NCI-H524 (cell line): ENCODE measurements at places on chromosomes 6 and 20.

DNA sequence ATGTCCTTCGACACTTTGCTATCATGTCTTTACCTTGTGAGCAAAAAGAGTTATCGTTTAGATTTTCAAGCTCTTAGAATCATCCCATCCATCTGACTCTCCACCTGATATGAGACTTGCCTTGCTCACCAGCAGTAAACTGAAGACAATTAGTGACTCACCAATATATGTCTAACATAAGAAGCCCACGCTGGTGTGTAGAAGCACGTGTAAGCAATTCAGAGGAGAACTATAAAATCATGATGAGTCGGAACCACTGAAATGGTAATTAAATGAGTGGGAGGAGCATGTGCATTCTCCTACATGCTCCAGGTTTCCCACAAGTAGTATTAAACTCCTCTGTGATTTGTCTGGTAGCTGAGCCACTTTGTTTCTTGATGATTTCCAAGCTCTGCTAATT lies 181.6 kb upstream of the RNF217 start:
- no peak for DNase-seq

GRCh38 chr6:107711412-107712236 lies 112.5 kb downstream of the SCML4 start:
- DNase-seq = no peak

- no peak for DNase-seq
These were observed 47.2 kb downstream of the ADTRP start for GRCh38 chr6:11731423-11731822.

GRCh38 chr20:8334641-8335040 lies 202.6 kb downstream of the PLCB1 start:
- no peak for DNase-seq

DNA sequence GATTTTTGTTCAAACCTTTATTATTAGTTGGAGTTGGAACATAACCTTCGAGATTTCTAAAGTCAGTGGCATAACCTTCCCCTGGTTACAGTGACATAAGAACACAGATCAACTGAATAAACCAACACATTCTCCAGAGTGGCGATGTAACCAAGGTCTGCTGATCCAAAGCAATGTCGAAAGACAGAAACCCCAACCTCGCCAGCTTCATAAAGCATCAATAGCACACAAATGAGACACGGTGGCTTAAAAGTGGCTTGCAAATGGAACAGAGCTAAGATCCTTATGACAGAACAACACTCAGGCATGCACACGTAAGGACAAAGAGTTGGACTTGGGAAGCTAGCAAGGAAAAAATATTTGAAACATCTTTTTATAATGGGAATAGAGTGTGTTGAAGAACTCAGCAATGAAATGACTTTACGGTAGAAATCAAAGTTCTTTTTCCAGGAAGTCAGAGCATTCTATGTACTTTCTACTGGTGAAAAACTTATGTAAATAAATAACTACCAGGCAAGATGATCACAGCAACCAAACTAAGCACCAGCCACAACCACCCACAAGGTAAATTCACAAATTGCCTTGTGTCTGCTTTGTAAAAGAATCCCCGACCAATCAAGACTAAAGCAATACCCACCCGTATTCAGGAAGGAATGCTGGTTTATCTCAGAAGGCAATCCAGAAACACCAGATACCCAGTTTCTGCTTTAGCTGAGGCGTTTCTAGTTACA lies 61.0 kb upstream of the NHSL1 start:
- DNase-seq = no peak

- no peak for DNase-seq
These were observed 65.5 kb upstream of the BHLHE23 start for GRCh38 chr20:63072231-63072791.

- no peak for DNase-seq
These were observed 106.1 kb upstream of the ASF1A start for GRCh38 chr6:118787724-118788423.

- no peak for DNase-seq
These were observed 261.8 kb downstream of the ADGB start for GRCh38 chr6:146860583-146860982.

GRCh38 chr6:105785066-105785811 lies 300.9 kb upstream of the PRDM1 start:
- DNase-seq = no peak
